ENCODE measurements at places on chromosomes 7 and 10. TPM values are rescaled to one million over a fixed set of nuclear protein-coding genes. Genes with fewer than 3 reads are reported as not detected.

The C10orf62 gene
- not detected for total RNA-seq

- H3K36me3 ChIP-seq: no peaks in the 10 kb centered on the region
- peaks cover 89% of the 10 kb centered on the region for H3K27me3 ChIP-seq
- H3K4me3 ChIP-seq: no peak overlapping the region
- no peak overlapping the region for H3K27ac ChIP-seq
- peaks cover 23% of the 10 kb centered on the region for H3K4me1 ChIP-seq
- DNase-seq: no peak
Observed at GRCh38 chr7:157016352-157017041, 6.0 kb upstream of the MNX1 start.

- H3K4me1 ChIP-seq: peaks cover 15% of the 10 kb centered on the region
- H3K36me3 ChIP-seq: no peaks in the 10 kb centered on the region
- no peaks in the 10 kb centered on the region for H3K27me3 ChIP-seq
- H3K4me3 ChIP-seq: no peak overlapping the region
- H3K27ac ChIP-seq: peak overlapping the region; percentile 72
Observed at GRCh38 chr10:119100434-119101238, 3.3 kb upstream of the DENND10 start.

- peaks cover 29% of the 10 kb centered on the region for H3K27me3 ChIP-seq
- DNase-seq: no peak
- peaks cover 31% of the 10 kb centered on the region for H3K4me1 ChIP-seq
- H3K4me3 ChIP-seq: no peak overlapping the region
- H3K27ac ChIP-seq: no peak overlapping the region
Observed at GRCh38 chr7:438916-439315, 80.7 kb downstream of the PDGFA start.
